ENCODE measurements at places on chromosomes 4 and X.

GRCh38 chr4:37443137-37443536 lies 198.6 kb downstream of the NWD2 start:
- no peak for DNase-seq

DNA sequence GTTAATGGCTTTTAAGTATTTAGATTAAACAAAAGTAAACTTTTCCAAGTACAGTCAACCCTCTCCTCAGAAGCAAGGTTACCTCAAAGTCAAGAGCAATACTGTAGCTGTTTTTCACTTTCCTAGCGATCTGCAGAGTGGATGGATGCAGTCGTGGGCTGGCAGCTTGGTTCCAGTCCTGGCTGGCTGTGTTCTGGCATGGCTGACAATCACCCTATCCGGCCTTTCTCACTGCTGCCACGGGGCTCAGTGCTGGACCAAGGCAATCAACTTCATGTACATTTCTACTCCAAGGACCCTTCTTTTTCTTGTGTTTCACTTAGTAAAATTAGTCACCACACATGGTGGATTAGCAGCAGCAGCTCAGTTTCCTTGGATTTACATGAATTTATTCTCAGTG lies 208.3 kb downstream of the GABRB1 start:
- DNase-seq: no peak

DNA sequence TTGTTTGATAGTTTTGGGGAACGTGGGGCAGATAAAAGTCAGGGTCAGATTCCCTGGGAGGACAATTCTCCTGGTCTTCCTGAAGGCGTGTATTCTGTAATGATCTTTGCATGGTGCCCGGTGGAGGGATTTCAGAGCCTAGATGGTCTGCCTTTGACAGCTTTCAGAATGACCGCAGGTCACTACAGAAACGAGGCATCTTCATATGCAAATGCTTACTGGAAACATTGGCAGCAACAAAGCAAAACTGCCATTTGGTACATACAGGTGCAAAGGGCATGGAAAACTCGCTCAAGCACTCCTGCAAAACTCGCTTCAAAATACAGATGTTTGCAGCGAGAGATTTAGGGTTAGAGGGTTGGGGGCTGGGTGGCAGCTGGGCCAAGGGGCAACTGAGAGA lies 8.8 kb downstream of the C4orf50 start:
- DNase-seq: no peak

GRCh38 chrX:141341341-141341740 lies 99.0 kb upstream of the SPANXC start:
- DNase-seq: no peak

DNA sequence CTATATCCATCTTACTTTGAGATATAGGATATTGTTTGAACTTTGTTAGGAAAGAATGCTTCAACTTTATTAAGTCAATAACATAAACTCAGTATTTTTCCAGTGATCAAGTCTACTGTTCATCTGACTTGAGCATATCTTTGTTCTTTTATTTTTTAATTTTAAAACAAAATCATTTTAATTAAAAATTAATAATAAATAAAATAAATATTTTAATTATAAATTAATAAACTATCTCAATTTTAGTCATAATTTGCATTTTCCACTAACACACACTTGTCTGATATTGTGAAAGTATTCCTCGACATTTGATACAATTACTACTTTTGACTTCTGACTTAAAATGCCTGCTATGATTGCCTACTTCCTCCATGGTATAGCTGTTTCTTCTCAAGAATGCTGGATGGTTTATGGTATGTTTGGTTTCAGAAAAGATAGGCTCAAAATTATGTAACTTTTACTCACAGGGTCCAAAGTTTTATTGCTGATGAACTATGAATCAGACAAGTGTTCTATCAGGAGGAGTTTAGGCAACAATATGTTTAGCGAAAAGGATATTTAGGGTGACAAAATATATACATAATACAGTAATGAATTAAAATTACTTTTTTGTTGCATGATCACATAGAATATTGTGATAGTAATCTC lies 1132.3 kb upstream of the PCDH10 start:
- DNase-seq: no peak

- no peak for DNase-seq
Measured at GRCh38 chr4:19657856-19658255, 593.8 kb upstream of the SLIT2 start.

GRCh38 chrX:123230798-123231197 lies 46.7 kb downstream of the GRIA3 start:
- DNase-seq: no peak

GRCh38 chrX:131675596-131676194 lies 131.8 kb downstream of the OR13H1 start:
- no peak for DNase-seq

DNA sequence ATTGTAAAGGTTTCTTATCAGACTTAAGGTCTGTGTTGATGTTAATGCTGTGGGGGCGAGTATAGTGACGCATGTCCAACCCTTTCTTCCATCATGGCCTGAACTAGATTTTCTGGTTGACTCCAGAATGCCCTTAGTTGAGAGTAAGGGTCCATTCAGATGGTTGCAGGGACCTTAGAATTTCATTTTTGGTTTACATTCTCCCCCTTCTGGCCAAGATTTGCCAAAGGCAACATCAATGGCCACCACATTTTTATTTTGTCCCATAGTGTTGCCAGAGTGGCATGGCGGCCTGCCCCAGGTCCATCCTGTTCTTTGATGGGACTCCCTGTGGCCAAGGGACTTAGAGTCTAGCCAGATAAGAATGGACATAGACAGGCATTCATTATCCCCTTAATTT lies 368.5 kb downstream of the GPM6A start:
- DNase-seq: no peak

DNA sequence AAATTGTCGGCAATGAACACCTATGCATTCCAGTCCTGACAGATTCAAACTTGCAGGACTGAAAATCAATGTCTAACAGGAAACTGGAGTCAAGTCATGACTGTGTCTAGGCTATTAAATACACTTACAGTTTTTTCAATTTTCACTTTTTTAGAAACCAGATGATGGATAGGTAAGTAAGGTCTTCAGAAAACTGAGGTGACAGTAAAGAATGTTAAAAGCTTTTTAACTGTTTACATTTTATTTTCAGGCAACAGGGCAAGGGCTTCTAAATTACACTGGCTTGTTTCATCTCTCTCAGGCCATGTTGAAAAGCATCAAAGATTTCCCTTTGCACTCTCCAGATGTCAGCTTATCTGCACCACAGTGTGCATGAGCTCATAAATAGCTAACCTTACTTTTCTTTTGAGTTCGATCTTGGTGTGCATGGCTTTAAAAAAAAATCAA lies 65.2 kb downstream of the SEC24D start:
- DNase-seq: no peak

- no peak for DNase-seq
Measured at GRCh38 chr4:101699441-101700124, 90.9 kb upstream of the BANK1 start.

GRCh38 chrX:140172401-140172800 lies 207.1 kb upstream of the CXorf66 start:
- DNase-seq: no peak

- DNase-seq: no peak
Measured at GRCh38 chrX:11535156-11535919, 130.4 kb downstream of the ARHGAP6 start.

DNA sequence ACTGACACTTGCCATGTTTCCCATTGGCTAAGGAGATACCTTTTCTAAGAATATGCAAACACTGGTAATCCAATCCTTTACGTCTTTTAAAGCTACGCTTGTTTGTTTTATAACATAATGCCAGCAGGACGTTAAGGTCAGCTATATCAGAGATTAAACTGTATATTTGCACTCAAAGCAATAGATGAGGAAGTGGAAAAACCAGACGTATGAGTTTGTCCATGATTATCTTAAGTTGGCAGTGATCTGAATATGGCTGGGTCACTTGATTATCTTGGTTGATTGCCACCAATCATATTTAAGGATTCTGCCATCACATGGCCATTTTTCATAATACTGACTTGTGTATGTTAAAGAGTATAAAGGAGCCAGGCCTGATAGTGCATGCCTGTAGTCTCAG lies 19.4 kb downstream of the TMSB4X start:
- DNase-seq: no peak

DNA sequence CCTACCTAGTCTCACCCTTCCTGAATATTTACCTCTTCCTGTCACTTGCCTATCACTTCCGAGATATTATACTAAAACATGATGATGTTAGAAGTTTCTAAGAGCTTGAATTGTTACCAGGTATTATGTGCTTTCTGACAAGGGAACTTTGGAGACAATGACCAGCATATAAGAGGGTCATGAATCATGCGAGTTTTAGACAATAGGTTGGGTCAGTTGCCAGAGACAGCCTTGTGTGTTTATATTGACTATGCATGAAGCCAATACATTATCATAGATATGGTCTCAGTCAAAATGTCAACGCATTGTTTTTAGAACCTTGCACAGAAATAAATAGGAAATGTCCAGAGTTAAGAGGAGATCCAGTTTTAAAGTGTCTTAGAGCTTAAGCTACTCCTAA lies 116.8 kb downstream of the KLHL4 start:
- no peak for DNase-seq

DNA sequence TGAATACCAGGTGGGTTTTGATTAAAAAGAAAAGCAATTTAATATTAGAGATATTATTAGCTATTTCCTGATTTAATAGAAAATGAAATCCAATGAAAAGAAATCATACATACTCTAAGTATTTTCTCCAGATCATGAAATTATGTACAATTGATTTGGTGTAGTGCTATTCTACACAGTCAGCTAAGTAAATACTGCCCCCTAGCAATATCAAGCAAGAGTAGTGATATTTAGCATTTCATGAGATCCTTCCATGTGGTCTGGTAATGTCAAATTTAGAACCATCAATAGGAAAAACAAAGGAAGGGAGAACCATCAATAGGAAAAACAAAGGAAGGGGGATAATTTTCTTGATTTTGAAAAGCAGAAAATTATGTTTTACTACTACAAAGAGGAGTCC lies 114.6 kb downstream of the TBCK start:
- DNase-seq: no peak

DNA sequence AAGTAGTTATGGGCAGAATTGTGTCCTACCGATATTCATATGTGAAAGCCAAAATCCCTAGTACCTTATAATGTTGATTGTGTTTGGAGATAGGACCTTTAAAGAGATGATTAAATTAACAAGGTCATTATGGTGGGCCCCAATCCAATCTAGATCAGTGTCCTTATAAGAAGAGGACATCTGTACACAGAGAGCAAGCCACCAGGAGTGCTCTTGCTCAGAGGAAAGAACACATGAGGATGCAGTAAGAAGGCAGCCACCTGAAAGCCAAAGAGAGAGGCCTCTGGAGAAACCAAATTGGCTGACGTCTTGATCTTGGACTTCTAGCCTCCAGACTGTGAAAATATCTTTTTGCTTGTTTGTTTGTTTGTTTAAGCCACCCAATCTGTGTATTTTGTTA lies 1290.8 kb upstream of the PABPC4L start:
- DNase-seq: no peak

DNA sequence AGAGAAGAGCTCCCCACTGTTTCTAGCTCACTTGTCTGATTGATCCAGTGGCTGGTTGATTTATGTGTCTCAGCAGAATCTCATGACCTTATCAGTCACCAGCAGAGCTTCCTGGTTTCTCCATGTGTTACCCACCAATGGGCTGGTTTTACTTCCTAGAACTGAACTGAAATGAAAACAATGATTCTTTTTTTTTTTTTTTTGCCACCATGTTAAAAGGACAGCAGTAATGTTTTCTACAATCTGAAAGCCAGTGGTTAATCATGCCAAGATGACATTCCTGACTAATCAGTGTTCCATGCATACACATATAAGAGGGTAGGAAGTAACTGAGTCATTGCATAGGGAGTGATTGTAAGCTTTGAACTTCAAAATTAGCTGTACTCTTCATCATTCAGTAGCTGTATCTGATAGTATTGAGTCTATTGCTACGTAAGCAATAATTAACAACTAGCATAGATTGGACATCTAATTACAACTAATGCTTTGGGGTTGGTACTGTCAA lies 67.7 kb downstream of the SLC4A4 start:
- no peak for DNase-seq

- no peak for DNase-seq
Measured at GRCh38 chr4:45693746-45694145, 430.1 kb downstream of the GABRG1 start.

DNA sequence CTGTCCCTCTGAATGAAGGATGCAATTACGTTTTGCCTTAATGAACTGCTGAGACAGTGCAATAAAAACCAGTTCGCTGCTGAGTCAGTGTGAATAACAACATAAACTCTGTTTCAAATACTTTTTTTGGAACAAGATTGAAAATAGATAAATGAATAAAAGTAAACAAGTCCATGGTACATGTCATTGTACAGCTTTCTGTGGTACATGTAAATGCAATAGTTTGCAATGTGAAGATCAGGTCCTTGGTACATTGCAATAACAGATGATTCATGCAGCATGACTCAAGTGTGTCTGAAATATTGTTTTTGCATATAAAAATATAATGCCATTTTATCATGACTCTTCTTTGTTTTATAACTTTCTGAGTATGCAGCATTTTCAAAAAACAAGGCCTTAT lies 193.4 kb upstream of the PACRGL start:
- DNase-seq: no peak

DNA sequence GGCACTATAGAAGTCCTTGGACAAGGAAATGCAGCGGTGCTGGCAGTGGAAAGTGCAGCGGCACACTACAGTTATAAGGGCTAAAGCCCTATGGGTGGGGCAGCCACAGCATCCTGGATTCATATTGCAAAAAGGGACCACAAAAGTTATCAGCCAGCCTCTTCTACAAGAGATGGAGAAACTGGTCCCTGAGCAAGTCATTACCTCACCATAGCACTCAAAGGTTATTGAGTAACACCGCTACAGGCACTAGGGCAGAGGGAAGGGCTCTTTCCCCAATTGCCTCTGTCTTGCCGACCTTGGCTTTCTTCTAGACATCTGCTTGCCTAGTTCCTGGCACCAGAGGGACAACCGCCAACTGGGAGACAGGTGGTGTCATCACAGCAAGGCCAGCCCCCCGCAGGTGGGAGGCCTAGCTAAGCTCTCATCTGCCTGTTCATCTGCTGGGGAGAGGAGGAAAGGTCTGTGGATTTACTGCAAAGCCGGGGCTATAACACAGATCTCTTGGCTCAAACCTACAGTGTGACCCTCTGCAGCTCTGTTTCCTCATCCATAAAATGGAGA lies 600.0 kb downstream of the BCOR start:
- DNase-seq: no peak

DNA sequence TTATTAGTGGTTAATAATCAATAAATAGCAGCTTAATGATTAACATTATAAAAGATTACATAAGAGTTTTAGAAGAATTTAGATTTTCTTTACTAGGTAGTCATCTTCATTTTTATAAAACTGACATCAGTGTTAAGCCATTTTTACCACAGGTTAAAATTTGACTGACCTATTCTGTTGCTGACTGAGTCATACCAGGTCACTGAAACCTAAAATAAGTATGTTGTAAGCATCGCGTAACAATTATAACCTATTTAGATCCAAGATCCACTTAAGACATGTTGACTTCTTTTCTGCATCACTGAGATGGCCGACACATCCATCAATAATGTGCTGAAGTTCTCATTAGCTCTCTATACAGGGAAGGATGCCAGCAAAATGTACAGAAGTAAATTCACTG lies 36.7 kb downstream of the ARX start:
- no peak for DNase-seq

GRCh38 chrX:96906741-96907140 lies 23.0 kb downstream of the RPA4 start:
- DNase-seq: no peak

- DNase-seq: peak; percentile 98
Measured at GRCh38 chr4:1579001-1579900, 104.9 kb downstream of the FAM53A start.

GRCh38 chr4:169096221-169096620 lies 86.2 kb upstream of the CBR4 start:
- DNase-seq: no peak

Measured in lower leg skin (tissue), 4 donors.